Caki2 (cell line): ENCODE measurements at places on chromosomes 1 and 21.

GRCh38 chr1:78126506-78126905, 80.7 kb downstream of the GIPC2 start:
- no peak for DNase-seq

GRCh38 chr1:202069662-202070061, 53.1 kb upstream of the GPR37L1 start:
- DNase-seq, result no peak

DNA sequence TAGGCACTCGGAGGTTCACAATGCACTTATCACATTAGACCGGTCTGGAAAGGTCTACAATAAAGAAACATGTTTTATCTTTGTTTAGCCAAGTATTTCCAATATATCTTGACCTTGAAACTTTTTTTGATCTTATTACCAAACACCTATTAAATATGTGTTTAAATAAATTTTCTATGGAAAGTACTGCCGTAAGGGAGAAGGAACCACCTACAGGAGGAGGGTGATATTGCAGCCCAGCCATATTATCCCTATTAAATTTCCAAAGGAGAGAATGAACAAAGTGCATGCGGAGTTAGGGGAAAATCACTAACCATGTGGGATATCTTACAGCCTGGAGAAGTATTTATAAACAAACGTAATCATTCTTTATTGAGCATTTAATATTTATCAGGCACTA, 14.5 kb downstream of the BRINP2 start:
- DNase-seq, result no peak

GRCh38 chr1:156021093-156021428, 310 bp upstream of the SSR2 start:
- no peak for DNase-seq

- DNase-seq, result no peak
Measured at GRCh38 chr1:239635276-239635675, 248.9 kb downstream of the CHRM3 start.

- no peak for DNase-seq
Measured at GRCh38 chr1:95216292-95216990, 17.6 kb upstream of the RWDD3 start.

DNA sequence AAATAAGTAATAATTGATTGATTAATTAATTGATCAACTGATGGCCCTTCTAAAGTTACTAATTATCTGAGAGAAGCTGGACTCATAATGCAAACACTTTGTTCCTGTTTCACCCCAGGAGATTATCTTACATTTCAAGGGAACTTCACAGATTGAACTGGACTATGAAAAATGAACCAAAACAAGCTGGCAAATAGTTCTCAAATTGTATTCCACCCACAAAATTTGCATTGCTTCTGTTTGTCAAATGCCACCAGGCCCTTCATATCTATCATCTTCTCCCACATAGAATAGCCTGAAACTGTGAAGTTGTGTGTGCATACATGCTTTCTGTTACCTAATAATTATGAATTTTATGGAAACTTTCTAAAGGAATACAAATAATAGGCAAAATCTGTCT, 104.0 kb downstream of the ZNF281 start:
- no peak for DNase-seq

DNA sequence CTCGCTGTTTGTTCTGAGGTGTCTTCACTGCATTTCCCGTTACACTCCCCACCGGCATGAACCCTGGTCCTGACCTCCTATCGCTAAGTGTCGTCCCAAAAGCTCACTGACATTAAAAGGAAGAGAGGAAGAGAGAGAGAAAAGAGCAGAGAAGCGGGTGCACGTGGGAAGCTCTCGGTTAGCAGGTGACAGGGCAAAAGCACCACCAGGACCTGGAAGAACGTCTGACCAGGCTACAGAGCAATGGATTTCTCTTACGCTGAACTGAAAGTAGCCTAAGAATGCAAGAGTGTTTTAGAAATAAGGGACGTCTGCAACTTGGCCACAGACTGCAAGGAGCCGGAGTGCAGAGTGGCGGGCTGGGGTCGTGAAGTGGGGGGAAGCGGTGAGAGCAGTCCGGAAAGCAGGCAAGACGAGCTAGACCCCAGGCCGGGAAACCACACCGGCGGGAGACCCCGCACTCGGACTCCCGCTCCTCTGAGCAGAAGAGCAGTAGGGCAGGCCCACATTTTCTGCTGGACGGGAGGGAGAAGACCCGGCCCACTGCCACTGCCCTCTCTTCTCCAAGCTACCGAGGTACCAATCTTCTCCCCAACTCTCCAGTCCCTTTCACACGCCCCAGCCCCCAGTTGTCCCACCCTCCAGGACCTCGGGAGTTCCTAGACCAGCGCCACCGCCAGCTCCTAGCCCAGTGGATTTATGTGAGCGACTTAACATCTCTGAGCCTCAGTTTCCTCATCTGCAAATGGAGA, 8.3 kb upstream of the MPZL1 start:
- no peak for DNase-seq

- DNase-seq, result no peak
Measured at GRCh38 chr1:93344886-93345632, 648 bp upstream of the DR1 start.
